ENCODE measurements at places on chromosomes 12 and 14.

DNA sequence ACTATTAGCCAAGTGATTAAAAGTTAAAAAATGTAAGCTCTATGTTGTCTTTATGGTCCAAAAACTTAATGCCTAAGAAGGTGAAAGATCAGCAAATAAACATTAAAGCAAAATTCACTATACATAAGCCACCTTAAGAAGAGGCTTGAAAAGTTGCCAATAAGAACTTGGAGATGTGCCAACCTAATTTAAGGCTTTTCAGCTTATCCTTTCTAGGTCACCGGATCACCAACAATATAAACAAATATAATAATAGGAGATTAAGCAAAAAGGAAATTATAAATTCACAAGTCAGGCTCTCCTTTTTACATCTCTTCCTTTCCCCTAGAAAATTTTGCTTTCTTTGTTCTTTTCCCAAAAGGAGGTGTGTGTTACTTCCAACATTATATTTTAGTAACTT, 30.9 kb downstream of the SLC2A3 start:
- no peaks in the 10 kb centered on the region for H3K27me3 ChIP-seq
- H3K36me3 ChIP-seq, result no peaks in the 10 kb centered on the region
- no peak overlapping the region for H3K4me3 ChIP-seq
- no peak for DNase-seq

DNA sequence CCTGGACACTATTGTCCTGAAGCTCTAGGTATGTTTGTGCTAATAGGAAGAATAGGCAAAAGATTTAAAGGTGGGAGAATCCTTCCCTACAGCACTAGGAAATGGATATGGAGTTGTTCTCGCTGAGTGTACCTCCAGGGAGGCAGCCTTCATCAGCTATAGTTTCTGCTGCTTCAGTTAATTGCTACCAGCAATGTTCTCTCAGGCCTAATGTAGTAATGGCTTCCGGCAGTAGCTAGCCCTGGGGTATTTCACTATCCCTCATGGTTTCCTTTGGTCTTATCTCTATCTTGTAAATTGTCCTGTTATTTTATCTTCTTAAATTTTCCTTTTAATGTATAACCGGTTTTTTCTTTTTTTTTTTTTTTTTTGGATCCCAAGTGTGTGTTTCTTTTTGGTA, 9.3 kb upstream of the CLEC12A start:
- H3K27ac ChIP-seq, result no peak overlapping the region
- no peaks in the 10 kb centered on the region for H3K27me3 ChIP-seq
- DNase-seq, result no peak
- H3K4me3 ChIP-seq, result no peak overlapping the region
- no peaks in the 10 kb centered on the region for H3K36me3 ChIP-seq
- peaks cover 27% of the 10 kb centered on the region for H3K4me1 ChIP-seq

GRCh38 chr14:23605931-23606585, 27.5 kb upstream of the JPH4 start:
- no peak overlapping the region for H3K4me3 ChIP-seq
- H3K27me3 ChIP-seq, result no peaks in the 10 kb centered on the region
- H3K4me1 ChIP-seq, result peaks cover 45% of the 10 kb centered on the region
- peaks cover 5% of the 10 kb centered on the region for H3K36me3 ChIP-seq
- H3K27ac ChIP-seq, result peak overlapping the region; percentile 88
- DNase-seq, result peak; percentile 49

- DNase-seq, result no peak
- peaks cover 3% of the 10 kb centered on the region for H3K27me3 ChIP-seq
- no peaks in the 10 kb centered on the region for H3K36me3 ChIP-seq
Observed at GRCh38 chr12:114580306-114580705, 103.7 kb downstream of the TBX3 start.

All from activated CD8-positive, alpha-beta T cell treated with anti-CD3 and anti-CD28 coated beads for 36 hours (primary cell).